ENCODE measurements at places on chromosomes 5 and 9. TPM values are rescaled to one million over a fixed set of nuclear protein-coding genes. Genes with fewer than 3 reads are reported as not detected.
A peak's percentile ranks its signal among the peaks of the same experiment; 100 is the strongest.

PPP2R2B gene
- total RNA-seq: 6.6 TPM

DNA sequence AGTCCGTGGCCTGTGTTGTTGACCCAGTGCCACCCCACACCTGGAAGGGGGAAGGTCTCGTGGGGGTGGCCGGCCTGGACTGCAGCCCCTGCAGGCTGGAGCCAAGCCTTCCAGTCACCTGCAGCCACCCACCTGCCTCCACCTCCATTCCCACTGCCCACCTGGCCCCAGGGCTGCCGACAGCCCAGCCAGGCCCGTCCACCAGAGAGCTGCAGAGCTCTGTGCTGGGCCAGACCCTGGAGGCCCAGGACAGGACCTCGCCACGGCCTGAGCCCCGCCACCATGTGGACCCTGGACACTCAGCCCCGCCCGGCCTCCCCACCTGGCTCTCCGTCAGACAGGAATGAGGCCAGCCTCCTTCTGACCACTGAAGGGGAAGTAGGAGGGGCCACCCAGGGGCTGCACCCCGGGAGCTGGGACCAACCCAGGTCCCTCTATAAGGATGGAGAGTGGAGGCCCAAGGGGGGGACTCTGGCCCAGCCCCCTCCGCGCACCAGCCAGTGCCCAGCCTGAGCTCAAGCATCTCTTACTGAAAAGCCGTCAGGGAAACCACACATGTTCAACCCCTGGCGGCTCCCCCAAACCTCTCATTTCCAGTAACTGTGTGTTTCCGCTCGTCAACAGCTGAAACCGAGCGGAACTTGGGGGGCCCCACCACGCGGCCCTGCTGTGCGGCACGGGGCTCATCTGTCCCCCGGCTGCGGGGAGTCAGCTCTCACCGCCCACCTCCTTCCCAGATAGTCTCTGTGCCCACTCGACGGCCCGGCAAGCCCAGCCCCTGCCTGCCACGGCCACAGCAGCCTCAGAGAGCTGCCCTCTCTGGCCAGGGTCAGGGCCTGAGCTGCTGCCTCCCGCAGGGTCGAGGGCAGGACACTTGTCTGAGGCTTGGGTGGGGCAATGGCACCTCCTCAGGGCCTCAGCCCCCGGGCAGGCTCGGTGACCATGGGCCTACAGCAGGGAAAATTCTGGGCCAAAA is 12.8 kb downstream of the NOTCH1 start:
- peaks cover 94% of the 10 kb centered on the region for H3K4me1 ChIP-seq
- no peaks in the 10 kb centered on the region for H3K36me3 ChIP-seq
- DNase-seq: no peak
- peak overlapping the region; percentile 5 for H3K4me3 ChIP-seq

FST gene
- 5.6 TPM for total RNA-seq

GRCh38 chr9:37144762-37145161 is 24.4 kb downstream of the ZCCHC7 start:
- DNase-seq: no peak
- H3K4me1 ChIP-seq: peaks cover 8% of the 10 kb centered on the region
- H3K36me3 ChIP-seq: no peaks in the 10 kb centered on the region
- no peak overlapping the region for H3K4me3 ChIP-seq
- no peak overlapping the region for H3K27ac ChIP-seq

DNA sequence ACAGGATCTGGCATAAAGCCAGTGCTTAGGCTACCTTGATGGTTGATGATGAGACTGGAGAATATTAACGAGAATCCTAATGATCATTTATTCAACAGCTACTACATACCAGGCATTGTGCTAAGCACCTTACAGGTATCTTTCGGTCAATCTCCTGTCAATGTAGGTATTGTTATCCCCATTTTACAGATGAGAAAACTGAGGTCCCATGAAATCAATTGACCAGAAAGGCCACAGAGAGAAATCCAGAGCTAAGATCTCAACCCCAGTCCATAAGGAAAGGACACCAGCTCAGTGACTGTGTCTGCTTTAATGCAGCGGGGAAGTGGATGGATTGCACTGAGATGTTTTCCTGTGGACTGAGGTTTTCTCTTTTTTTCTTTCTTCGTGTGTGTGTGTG is 63.3 kb downstream of the ARHGEF37 start:
- no peaks in the 10 kb centered on the region for H3K36me3 ChIP-seq
- H3K27ac ChIP-seq: no peak overlapping the region
- peaks cover 16% of the 10 kb centered on the region for H3K4me1 ChIP-seq
- H3K27me3 ChIP-seq: no peaks in the 10 kb centered on the region

DNA sequence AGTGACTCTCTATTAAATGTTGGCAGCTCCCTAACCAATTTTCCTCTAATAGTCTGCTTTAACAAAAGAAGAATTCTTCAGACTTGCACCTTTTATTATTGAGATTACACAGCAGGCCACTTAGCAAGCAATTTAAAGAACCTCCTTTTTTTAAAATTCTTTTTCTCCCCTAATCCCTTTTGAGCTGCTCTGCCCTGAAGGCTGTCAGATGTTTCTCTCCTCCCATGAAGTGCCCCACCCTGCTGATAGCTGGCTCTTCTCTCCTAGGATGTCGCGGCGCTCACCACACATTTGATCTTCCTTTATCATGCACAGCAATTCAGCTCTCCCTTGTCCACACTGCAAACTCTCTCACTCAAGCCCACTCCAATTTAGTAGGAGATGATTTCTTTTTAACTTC is 1471.1 kb upstream of the ACO1 start:
- no peaks in the 10 kb centered on the region for H3K4me1 ChIP-seq
- no peaks in the 10 kb centered on the region for H3K36me3 ChIP-seq
- no peaks in the 10 kb centered on the region for H3K27me3 ChIP-seq
- no peak overlapping the region for H3K27ac ChIP-seq
- DNase-seq: no peak
- H3K4me3 ChIP-seq: no peak overlapping the region

Data from vagina (tissue), 2 donors.